ENCODE measurements at places on chromosomes 5 and 9.

DNA sequence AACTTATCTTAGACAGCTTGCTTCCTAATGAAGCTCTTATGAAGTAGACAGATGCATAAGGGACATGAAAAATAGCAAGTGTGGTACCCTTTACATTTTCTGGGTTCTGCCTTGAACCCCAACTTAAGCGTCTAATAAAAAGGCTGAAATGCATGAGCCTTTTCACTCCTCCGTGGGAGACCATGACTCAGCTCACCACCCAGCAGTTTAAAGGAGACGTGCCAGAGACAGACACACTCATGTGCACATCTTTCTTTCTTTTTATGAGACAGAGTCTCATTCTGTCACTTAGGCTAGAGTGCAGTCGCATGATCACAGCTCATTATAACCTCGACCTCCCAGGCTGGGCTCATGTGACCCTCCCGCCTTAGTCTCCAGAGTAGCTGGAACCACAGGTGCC, 22.3 kb downstream of the CTXN3 start:
- no peak for DNase-seq

- no peak for DNase-seq
Observed at GRCh38 chr5:12316812-12317211, 412.6 kb upstream of the CTNND2 start.

DNA sequence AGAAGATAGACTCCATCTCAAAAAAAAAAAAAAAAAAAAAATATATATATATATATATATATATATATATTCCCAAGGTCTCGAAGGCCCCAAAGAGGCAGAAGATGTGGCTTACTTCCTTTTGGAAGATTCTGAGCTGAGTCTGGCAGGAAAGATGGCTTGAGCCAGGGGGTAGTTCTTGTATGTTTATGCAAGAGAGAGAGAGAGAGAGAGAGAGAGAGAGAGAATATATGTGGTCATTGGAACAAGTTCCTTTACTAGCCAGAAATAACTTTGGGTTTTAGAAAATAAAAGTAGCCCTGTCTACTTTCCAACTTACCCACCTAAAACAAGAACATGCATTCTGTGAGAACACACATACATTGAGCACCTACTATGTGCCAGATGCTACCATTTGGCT, 17.6 kb downstream of the NCS1 start:
- no peak for DNase-seq

DNA sequence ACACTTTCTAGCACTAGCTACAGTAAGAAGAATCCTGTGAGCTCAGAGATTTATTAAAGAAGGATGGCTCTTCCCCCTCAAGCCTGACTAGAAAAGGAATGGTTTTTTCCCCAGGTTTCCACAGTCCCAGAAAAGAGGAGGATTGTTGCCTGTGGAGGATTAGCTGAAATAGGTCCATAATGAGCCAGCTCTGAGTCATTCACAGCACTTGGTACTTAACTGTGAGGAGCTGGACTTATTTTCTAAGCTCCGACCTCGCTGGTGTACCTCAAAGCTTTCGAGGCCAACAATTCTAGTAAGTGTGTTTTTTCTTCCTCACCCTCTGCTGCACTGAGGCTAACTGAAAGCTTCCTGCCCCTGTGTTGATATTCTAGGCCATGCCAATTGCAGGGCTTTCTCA, 222.5 kb upstream of the IL12B start:
- DNase-seq = no peak

DNA sequence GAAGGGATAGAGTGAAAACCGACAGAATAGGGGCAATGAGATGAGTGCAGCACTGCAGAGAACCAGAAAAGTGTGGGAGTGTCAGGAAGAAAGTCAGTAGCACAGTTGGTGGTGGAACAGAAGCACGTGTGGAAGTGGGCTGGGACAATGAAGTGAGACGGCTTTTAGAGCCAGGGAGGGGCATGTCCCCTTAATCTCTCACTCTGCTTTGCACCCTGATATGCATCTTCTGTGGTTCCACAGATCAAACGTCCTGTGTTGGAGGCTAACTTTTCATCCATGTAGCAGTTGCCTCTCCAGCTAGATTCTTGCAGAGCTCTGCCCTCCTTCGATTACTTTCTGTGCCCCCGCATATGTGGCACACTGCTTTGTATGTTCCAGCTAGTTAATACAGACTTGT, 163.6 kb downstream of the DOCK8 start:
- no peak for DNase-seq

GRCh38 chr5:83485842-83486241, 14.3 kb downstream of the VCAN start:
- DNase-seq = no peak

- no peak for DNase-seq
Observed at GRCh38 chr5:68381060-68381459, 165.5 kb downstream of the PIK3R1 start.

GRCh38 chr5:126562823-126563222, 32.2 kb downstream of the ALDH7A1 start:
- no peak for DNase-seq

DNA sequence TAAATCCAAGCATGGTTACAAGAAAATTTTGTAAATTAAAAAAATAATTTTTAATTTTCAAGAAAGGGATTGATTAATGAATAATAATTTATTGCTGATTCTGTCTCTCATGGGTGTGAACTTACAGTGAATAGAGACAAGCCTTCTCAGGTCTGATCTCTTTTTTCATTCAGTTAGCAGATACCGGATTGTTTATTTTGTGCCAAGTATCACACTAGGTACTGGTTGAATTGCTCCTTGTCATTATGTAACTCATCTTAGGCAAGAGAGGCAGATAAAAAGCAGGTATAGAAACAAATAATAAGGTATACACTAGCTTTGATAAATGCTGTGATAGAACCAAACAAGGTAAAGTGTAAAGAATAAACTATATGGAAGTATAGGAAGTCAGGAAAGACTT, 283.3 kb downstream of the PJA2 start:
- no peak for DNase-seq

GRCh38 chr9:27367175-27367798, 70.3 kb upstream of the EQTN start:
- DNase-seq = no peak

DNA sequence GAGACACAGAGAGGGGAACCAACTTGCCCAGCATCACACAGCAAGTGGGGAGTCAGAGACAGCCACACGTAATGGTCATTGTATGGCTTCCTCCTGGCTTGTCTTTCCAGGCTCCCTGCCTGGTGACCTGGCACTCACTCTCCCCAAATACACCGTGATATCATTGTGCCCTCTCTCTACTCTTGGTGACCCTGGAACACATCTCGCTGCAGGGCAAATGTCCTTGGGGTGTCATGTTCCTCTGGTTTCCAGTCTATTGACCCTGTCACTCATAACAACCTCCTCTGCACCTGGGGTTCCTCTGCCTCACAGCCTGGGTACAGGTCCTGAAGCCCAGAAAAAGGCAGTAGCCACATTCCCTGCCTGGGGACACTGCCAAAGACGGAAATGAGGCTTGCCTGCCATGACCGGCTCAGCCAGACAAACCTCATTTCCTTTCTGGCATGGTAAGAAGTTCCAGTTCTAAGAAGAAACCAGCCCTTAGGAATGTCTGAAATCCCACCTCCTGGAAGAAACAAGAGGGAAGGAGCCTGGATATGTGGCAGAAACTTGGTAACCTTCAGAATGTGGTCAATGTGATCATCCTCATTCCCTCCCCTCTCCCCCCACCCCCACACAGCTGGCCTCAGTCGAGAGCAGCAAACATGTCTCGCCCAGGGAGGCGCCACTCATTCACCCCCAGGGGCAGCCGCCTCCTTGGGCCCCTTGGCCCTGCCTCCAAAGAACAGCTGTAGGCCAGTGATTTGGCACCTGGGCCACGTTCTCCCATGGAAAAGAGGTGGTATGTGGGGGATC, 30.6 kb upstream of the SMU1 start:
- DNase-seq = no peak

DNA sequence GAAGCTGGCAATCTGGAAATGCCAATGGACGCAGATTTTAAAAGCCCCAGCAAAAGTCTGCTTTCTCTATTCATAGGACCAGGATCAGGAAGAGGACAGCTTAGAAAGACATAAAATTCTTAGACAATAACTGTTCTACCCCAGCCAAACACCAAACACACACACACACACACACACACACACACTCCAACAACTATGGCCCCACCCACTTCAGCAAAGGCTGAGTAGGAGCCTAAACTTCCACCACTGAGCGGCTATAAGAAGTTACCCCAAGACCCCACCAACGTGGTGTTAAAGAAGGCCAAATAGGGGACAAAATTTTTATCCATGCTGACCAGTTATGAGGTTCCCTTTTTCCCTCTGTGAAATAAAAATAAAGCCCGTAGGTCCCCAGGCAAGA, 32.9 kb downstream of the ZMAT2 start:
- no peak for DNase-seq

DNA sequence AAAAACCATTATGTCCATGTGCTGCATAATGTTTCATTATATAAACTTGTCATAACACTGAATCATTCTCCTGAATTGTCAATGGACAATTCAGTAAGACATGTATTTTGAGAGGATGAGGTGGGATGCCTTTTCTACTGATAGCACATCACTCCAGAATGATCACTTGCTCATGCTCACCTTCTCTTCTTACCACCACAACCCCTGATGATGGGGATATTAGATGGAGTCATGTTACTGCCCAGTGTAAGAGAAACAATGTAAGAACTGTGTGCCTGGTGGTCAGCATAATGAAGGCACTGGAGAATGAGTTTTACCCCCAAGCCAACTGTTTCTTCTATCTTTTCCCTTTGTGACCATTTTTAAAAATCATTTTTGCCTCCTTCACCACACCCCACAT, 198.8 kb downstream of the ADAMTSL1 start:
- no peak for DNase-seq

DNA sequence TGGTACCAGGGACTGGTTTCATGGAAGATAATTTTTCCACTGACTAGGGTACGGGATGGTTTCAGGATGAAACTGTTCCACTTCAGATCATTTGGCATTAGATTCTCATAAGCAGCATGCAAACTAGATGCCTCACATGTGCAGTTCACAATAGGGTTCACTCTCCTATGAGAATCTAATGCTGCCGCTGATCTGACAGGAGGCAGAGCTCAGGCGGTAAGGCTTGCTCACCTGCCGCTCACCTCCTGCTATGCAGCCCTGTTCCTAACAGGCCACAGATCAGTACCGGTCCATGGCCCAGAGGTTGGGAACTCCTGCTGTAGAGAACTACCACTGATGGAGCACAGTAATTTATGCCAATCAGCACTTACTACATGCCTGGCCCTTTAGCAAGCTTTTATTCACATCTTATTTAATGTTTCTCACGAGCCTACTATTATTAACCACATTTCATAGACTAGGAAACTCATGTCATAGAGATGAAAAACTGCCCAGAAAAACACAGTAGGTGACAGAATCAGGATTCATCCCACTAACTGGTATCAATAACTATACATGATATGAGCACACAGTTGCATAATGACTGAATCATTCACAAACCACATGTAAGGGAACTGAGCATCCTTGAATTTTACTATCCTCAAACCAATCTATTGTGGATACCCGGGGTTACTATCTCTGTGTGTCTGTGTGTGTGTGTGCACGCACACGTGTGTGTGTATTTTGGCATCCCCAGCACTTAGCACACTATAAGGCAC, 46.5 kb downstream of the SVEP1 start:
- DNase-seq = no peak

DNA sequence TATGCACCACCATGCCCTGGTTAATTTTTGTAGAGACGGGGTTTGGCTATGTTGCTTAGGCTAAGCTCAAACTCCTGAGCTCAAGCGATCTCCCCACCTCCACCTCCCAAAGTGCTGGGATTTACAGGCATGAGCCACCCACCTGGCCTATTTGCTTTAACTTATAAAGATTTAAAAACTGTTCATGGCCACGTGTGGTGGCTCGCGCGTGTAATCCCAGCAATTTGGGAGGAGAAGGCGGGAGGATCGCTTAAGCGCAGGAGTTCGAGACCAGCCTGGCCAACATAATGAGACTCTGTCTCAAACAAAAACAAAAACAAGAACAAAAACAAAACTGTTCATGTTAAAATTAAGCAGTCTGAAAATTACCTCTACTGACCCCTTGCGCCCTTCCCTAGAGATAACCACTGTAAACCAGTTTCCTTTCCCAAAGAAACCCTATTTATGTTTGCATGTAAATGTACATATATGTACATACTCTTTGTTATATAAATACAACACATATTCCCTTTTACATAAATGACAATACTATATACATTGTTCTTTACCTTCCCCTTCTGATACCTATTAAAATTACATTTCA, 1.5 kb downstream of the AK6 start:
- DNase-seq = no peak

GRCh38 chr9:37911271-37911681, 7.3 kb upstream of the SLC25A51 start:
- no peak for DNase-seq

DNA sequence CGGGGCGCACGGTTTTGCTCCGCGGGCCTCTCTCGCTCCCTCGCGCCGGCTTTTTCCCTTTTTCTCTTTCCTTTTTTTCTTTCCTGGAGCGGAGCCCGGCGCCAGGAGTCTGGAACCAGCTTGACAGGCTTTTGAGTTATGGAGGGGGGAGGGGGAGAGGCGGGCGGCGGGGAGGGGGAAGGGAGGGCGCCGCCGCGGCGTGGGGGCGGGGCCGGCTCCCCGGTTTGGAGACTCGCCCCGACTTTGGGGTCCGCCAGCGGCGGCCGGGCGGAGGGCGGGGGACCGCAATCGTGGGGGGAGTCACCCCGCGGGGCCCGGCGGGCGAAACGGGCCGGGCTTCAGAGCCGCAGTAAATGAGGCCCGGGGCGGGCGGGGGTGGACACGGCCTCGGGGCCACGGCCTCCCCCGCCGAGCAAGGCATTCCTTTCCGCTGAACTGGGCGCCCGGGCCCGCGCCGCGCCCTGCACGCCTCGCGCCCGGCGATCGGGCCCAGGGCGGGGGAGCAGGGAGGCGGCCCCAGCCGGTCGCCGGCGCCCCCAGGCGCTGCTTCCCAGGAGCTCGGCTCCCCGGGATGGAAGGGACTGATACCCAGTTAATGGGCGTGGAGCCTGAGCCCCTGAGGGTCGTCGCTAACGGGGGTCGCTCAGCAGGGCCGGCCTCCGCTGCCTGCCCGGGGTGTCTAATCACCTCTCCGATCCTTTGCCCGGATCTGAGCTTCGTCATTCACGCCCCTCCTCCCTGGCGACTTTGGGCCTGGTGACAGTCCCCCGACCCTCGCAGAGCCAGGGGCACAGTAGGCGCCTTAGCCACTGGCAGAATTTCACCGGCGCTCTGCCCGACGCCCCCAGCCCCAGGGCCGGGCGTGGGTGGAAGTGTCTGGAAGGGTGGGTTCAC, 138.1 kb downstream of the C9orf50 start:
- no peak for DNase-seq

DNA sequence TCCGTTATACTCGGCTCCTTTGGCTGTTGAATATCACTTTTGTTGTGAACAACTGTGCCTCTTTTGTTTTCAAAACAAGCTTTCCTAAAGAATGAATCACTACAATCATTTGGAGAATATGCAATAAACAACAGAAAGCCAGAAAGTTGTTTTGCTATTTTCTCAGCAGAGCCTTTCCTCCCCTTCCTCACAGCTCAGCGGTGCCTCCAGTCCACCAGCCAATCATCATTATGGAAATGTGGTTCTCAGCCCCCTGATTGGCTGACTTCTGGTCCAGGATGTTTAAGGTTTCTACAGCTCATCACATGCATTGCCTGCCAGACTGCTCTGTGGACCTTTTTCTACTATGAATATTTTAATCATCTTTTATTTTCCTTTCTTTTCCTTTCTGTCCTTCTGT, 9.1 kb upstream of the ZNF608 start:
- DNase-seq = no peak

Measured in SIG-M5 (cell line).